Nephron progenitor cell (in vitro differentiated cells): ENCODE measurements at places on chromosomes 4 and X.
A peak's percentile ranks its signal among the peaks of the same experiment; 100 is the strongest.

DNA sequence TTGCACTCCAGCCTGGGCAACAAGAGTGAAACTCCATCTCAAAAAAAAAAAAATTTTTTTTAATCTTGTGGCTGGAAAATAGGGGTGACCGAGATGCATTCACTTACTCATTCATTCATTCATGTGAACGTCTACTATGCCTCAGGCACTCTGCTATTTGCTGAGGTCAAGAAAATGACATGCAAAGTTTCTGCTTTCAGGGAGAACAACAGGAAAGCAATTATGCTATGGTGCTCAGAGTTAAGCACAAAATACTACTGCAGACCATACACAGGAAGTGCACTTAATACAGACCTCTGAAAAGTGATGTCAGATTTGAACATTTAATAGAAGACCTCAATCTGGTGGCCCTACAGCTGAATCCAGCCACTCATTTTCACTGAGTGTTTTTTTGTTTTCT lies 59.6 kb upstream of the DUSP21 start:
- H3K36me3 ChIP-seq = no peaks in the 10 kb centered on the region
- no peaks in the 10 kb centered on the region for H3K27me3 ChIP-seq
- no peak for DNase-seq
- no peaks in the 10 kb centered on the region for H3K4me1 ChIP-seq
- no peak overlapping the region for H3K27ac ChIP-seq

DNA sequence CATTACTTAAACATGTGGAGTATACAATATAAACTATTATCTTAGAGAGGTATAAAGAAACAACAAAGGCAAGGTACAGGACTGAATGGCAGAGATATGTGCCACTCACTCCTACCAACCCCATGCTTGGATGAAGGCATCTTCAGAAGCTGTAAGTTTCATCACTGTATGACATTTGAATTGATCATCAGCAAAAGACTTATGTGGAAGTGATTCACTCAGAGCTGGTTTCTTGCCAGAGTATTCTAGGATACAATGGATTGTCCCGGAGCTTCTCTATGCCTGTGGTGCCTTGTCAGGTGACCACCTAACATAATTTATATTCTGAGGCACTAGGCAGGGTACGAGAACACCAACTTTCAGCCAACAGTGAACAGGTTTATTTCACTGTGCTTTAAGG lies 392.2 kb downstream of the PPP1R2C start:
- H3K4me1 ChIP-seq = no peaks in the 10 kb centered on the region
- DNase-seq = no peak
- H3K36me3 ChIP-seq = no peaks in the 10 kb centered on the region
- H3K4me3 ChIP-seq = no peak overlapping the region
- no peaks in the 10 kb centered on the region for H3K27me3 ChIP-seq
- H3K27ac ChIP-seq = no peak overlapping the region

GRCh38 chr4:15695240-15695699 lies 7.6 kb upstream of the BST1 start:
- H3K27me3 ChIP-seq = no peaks in the 10 kb centered on the region
- H3K27ac ChIP-seq = no peak overlapping the region
- peaks cover 17% of the 10 kb centered on the region for H3K36me3 ChIP-seq
- H3K4me3 ChIP-seq = no peak overlapping the region

GRCh38 chr4:825971-826330 lies at the start of gene CPLX1:
CPLX1 (minus strand) TSS chr4:826129; CDS start chr4:824522, 1,607 bp downstream.
- H3K27me3 ChIP-seq = peaks cover 63% of the 10 kb centered on the region
- H3K4me3 ChIP-seq = peak within 1 kb of the TSS; percentile 11
- DNase-seq = peak; percentile 71
- H3K36me3 ChIP-seq = no peaks in the 10 kb centered on the region
- no peak within 1 kb of the TSS for H3K27ac ChIP-seq
- peaks cover 7% of the 10 kb centered on the region for H3K4me1 ChIP-seq

- peaks cover 14% of the 10 kb centered on the region for H3K27me3 ChIP-seq
- H3K4me1 ChIP-seq = no peaks in the 10 kb centered on the region
- no peak for DNase-seq
- H3K36me3 ChIP-seq = no peaks in the 10 kb centered on the region
These were observed 66.3 kb downstream of the MED28 start for GRCh38 chr4:17680559-17681280.

DNA sequence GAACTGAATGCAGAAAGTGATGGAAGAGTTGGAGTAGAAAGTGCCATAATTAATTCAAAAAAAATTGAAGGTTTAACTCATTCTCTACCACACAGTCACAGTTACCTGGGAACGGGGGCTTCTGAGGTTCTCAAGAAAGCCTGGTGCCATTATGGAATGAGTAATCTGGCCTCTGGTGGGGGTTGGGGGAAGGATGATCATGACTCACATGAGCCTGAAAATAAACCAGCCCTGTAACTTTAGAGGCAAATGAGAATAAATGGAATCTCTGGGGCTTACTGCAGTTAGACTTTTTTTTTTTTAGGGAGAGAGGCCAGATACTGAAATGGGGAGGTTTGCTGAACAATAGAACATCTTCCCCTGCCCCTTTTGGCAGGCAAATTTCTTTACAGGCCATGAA lies 55.3 kb downstream of the SOD3 start:
- no peaks in the 10 kb centered on the region for H3K36me3 ChIP-seq
- no peak overlapping the region for H3K4me3 ChIP-seq
- H3K4me1 ChIP-seq = peaks cover 43% of the 10 kb centered on the region
- H3K27me3 ChIP-seq = peaks cover 7% of the 10 kb centered on the region
- no peak overlapping the region for H3K27ac ChIP-seq
- DNase-seq = no peak

- no peak for DNase-seq
- no peaks in the 10 kb centered on the region for H3K27me3 ChIP-seq
- H3K4me1 ChIP-seq = peaks cover 30% of the 10 kb centered on the region
- H3K36me3 ChIP-seq = no peaks in the 10 kb centered on the region
- H3K27ac ChIP-seq = no peak overlapping the region
These were observed 223.5 kb downstream of the ZNF674 start for GRCh38 chrX:46321676-46322075.

- peaks cover 48% of the 10 kb centered on the region for H3K4me1 ChIP-seq
- H3K27ac ChIP-seq = peak overlapping the region; percentile 98
- H3K36me3 ChIP-seq = no peaks in the 10 kb centered on the region
- H3K27me3 ChIP-seq = peaks cover 3% of the 10 kb centered on the region
These were observed 1.8 kb downstream of the MAML3 start for GRCh38 chr4:140152013-140152703.

- peaks cover 30% of the 10 kb centered on the region for H3K4me1 ChIP-seq
- H3K4me3 ChIP-seq = no peak overlapping the region
- no peaks in the 10 kb centered on the region for H3K27me3 ChIP-seq
- H3K27ac ChIP-seq = peak overlapping the region; percentile 85
- DNase-seq = no peak
These were observed 10.2 kb downstream of the ARAF start for GRCh38 chrX:47571215-47571614.

DNA sequence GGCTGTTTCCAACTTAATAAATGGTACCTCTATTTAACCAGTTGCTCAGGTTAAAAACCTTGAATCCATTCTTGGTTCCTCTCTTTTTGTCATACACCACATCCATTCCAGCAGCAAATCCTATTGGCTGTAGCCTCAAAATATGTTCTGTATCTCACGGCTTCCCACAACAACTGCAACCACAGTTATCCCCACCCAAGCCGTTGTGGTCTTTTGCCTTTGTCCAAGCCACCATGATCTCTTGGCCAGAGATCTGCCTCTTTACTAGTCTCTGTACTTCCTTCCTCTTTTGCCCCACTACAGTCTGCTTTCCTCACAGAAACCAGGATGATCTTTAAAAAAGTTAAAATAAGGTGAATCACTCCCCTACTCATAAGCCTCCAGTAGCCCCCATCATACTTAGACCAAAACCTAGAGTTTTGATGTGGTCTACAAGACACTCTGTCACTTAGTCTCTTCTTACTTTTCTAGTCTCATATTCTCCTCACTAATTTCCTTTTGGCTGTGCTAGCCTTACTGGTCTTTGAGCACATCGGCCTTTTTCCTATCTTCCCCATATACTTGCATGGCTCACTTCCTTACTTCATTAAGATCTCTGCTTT lies 10.3 kb downstream of the MAOA start:
- H3K4me1 ChIP-seq = no peaks in the 10 kb centered on the region
- no peaks in the 10 kb centered on the region for H3K36me3 ChIP-seq
- no peak overlapping the region for H3K27ac ChIP-seq
- H3K4me3 ChIP-seq = no peak overlapping the region
- DNase-seq = no peak

- H3K27me3 ChIP-seq = peaks cover 4% of the 10 kb centered on the region
- H3K36me3 ChIP-seq = peaks cover 6% of the 10 kb centered on the region
- no peak overlapping the region for H3K4me3 ChIP-seq
- H3K4me1 ChIP-seq = peaks cover 5% of the 10 kb centered on the region
These were observed 37.8 kb downstream of the TBC1D9 start for GRCh38 chr4:140718241-140718952.

DNA sequence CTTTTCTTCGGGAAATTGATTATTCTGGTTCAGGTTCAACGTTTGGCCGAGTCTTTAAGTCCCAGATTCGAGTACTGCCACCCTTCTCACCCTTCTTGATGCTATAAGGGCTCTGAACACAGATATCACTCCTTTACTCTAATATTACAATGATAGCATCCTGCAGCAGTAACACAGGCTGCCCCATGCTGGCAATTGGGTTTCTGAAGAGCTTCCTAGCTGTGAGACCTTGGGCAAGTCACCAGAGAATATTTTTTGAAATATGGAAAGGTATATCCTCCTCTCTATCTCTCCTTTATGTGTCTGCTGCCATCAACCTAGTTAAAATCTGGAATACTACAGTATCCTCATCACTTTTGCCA lies 297 bp upstream of the MTMR8 start:
- peaks cover 14% of the 10 kb centered on the region for H3K4me1 ChIP-seq
- H3K27ac ChIP-seq = no peak overlapping the region
- no peaks in the 10 kb centered on the region for H3K36me3 ChIP-seq
- H3K27me3 ChIP-seq = peaks cover 8% of the 10 kb centered on the region
- DNase-seq = no peak

DNA sequence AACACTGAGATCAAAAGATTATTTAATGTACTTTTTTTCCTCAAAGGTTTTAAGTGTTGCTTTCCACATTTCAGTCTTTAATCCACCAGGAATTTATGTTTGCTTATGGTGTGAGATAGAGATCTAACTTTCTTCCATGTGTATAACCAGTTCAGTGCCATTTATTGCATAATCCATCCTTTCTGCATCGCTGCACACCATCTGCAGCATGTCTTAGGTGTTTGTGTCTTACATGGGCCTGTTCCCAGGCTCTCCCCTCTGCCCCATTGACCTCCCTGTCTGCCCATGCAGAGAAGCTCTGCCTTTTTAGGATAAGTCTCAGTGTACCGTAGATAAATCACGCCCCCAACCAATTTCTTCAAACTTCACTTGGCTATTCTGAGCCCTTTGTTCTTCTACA lies 30.3 kb downstream of the NSDHL start:
- H3K4me1 ChIP-seq = peaks cover 44% of the 10 kb centered on the region
- peaks cover 64% of the 10 kb centered on the region for H3K36me3 ChIP-seq
- no peak overlapping the region for H3K4me3 ChIP-seq

GRCh38 chrX:71537743-71538142 lies 4.8 kb downstream of the OGT start:
- peaks cover 16% of the 10 kb centered on the region for H3K4me1 ChIP-seq
- no peak overlapping the region for H3K4me3 ChIP-seq
- H3K36me3 ChIP-seq = peaks cover 10% of the 10 kb centered on the region
- no peak overlapping the region for H3K27ac ChIP-seq
- H3K27me3 ChIP-seq = peaks cover 1% of the 10 kb centered on the region

- no peak overlapping the region for H3K27ac ChIP-seq
- peaks cover 100% of the 10 kb centered on the region for H3K27me3 ChIP-seq
- peaks cover 20% of the 10 kb centered on the region for H3K4me1 ChIP-seq
These were observed 61.6 kb upstream of the TMEM33 start for GRCh38 chr4:41873380-41874295.

- peaks cover 33% of the 10 kb centered on the region for H3K36me3 ChIP-seq
- H3K4me3 ChIP-seq = no peak overlapping the region
- DNase-seq = no peak
- H3K27me3 ChIP-seq = no peaks in the 10 kb centered on the region
These were observed 67.5 kb upstream of the GPR34 start for GRCh38 chrX:41621222-41621723.

DNA sequence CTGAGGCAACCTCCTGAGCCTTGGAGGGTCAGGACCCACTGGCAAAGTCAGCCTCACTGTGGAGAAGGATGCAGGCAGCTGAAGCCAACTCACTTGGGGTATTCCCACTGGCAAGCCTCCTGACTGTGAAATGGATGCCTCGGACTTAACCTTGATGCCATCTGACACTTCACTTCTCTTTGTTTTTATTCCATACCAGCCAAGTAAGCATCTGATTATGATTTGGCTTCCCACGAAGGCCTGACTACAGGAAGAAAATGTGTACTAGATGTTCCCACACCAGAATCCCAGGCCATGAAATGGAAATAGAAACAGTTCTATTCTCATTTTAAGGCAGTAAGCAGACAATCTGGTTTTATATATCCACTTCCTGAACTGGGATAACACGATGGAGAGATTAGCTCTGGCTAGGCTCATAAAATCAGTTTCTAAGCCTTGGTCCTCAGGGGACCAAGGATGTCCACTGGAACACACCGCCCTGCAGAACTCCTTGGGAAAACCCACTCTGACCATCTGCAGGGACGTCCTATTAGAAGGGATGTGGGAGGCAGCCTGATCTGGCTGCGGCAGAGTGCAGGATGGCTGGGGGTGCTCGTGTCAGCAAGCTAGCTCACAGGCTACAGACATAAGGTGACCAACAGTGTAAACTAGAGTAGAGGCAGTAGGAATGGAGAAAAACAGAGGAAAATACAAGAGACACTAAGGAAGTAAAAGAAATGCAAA lies 89.3 kb downstream of the TSPAN5 start:
- H3K27ac ChIP-seq = peak overlapping the region; percentile 12
- no peak overlapping the region for H3K4me3 ChIP-seq
- no peak for DNase-seq
- H3K27me3 ChIP-seq = no peaks in the 10 kb centered on the region
- peaks cover 80% of the 10 kb centered on the region for H3K4me1 ChIP-seq
